NCI-H1436 (cell line): ENCODE measurements at places on chromosomes 7 and 10.

DNA sequence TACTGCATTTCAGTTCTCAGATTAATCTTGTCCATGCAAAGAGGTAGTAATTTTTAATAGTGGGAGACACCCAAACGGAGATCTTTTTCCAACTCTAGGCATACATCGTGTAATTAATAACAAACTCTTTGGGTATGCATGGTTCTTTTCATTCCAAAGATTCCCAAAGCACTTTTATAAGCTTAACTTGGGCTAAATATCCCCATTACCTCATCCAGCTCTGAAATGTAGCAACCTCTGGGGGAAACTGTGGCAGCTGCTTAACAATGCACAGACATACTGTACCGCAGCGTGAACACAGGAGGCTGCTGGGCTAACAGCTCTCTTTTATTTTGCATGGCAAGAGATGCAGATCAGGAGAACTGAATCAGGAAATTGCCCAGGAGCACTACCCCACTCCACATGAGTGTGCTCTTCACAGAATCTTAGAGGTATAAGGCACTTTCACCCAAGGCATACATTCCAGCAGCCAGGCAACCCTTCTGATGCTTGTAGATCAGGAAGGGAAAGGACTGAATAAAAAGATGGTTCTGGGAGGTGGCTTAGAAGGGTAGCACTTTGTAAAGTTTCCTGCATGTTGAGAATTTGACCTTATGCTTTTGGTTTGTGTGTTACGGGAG lies 114.4 kb upstream of the GLI3 start:
- no peak for DNase-seq

- no peak for DNase-seq
These were observed 40.4 kb downstream of the AP5Z1 start for GRCh38 chr7:4815609-4816418.

- no peak for DNase-seq
These were observed 54.5 kb upstream of the COL13A1 start for GRCh38 chr10:69747179-69747578.

DNA sequence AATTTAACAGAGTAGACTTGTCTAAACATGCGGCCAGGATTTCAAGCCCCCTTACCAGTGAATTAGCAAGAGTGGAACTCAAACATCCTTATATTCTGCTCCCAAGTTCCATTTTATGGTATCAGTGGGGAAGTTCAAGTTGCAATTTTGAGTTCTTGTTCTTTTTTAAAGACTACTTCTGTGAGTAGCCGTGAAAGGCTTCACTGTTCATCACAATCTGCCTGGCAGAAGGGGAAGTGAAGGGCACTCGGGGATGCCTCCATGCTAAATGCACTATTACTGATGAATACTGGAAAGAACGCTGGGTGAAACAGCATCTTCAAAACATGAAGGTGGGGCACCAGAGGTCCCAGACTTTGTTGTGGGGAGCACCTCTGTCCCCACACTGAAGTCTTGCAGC lies 22.4 kb upstream of the FGL2 start:
- no peak for DNase-seq

GRCh38 chr7:157893535-157894044 lies 556.8 kb downstream of the DNAJB6 start:
- DNase-seq, result no peak

DNA sequence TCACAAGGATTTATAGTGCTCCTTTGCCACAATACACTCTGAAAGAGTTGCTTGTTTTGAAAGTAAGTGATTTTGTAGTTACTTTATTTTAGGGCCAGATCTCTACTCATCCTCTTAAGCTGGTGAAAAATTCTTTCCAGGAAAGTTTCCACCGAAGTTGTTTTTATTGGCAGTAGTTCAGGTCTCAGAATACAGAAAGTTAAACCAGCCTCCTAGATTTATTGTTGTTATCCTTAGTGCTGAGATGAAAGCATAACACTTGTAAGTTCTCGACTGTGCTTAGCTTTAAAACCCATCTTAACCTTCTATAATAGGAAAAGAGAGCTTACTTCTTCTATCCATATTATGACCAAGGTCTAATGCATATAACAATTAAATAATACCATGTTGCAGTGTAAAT lies 5.5 kb downstream of the AP3M1 start:
- DNase-seq, result no peak

DNA sequence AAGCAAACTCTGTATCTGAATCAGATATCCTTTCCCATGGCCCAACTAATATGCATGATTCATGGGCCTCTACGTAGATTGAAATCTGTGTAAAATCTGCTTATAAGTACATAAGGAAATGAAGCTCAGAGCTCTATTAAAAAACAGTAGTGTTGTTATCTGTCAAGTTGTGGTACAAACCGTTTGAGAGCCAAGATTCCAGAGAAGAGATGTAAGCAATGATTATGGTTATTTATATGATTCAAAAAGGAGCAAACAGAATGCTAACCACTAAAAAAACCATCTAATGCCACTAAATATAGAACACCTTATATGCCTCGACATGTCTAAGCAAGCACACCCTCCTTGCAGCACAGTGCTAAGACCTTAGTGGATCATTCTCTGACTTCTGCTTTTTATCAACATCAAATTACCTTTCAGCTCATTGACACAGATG lies 26.6 kb downstream of the RPP38 start:
- no peak for DNase-seq

GRCh38 chr10:44761076-44761475 lies 150.1 kb upstream of the TMEM72 start:
- DNase-seq, result no peak
